ENCODE measurements at places on chromosomes 4 and X.

- DNase-seq, result no peak
Observed at GRCh38 chrX:24360272-24360671, at the start of gene SUPT20HL1. Gene SUPT20HL1 (plus strand): TSS chrX:24360639. CDS start chrX:24362761, 2,122 bp downstream.

DNA sequence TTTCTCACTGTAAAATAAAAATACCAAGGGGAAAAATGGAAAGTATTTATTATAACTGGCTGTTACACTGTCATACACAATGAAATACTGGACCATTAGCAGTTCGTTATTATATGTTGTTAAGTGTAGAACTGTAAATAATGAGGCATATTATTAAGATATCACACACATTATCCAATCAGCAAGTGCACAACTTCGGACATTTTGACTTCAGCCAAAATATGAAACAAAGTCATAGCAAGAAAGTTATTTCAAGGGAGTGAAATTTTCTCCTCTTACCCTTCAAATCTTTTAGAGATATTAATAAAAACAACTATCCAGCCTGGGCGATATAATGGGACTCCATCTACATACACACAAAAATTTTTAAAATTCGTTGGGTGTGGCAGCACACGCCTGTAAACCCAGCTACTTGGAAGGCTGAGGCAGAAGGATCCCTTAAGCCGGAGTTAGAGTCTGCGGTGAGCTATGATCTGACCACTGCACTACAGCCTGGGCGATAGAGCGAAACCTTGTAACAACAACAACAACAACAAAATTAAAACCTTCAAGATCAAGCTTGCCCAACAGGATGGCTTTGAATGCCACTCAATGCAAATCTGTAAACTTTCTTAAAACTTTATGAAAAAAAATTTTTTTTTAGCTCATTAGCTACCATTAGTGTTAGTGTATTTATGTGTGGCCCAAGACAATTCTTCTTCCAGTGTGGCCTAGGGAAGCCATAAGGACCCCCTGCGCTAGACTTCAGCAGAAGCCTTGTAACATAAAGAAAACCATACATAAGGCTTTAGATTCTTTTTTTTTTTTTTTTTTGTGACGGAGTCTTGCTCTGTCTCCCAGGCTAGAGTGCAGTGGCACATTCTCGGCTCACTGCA is 1.3 kb upstream of the CISD2 start:
- DNase-seq, result no peak

- DNase-seq, result no peak
Observed at GRCh38 chr4:14100349-14100748, 472.8 kb upstream of the BOD1L1 start.

DNA sequence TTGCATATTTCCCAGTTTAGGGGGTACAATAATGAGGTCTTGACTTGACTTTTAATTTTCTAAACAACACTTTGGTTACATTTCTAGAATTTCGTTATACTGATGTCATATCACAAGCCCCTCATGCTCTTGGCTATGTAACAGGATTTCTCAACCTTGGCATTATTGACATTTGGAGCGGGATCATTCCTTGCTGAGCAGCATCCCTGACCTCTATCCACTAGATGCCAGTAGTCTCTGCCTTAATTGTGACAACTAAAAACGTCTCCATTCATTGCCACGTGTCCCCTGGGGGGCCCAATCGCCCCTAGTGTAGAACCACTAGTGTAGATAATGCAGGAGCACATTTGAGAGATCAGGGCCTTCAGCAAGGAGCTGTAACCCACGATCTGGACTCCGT is 234.2 kb upstream of the MID1 start:
- DNase-seq, result no peak

DNA sequence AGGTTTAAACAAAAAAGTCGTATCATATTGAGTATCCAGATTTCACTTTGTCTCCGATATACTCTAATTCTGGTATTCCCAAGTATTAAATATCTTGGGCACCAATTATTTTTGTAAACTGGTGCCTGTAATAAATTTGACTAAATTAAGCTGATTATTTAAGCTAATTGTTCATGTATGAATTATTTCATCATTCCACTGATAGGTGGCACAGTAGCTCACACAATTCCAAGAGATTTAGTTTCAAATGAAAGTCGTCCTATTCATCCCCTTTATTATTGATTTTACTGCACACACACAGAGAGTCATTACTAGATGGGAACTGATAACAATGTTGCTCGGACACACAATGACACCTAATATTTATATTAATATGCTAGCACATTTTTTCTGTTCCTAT is 432.4 kb downstream of the DMD start:
- no peak for DNase-seq

DNA sequence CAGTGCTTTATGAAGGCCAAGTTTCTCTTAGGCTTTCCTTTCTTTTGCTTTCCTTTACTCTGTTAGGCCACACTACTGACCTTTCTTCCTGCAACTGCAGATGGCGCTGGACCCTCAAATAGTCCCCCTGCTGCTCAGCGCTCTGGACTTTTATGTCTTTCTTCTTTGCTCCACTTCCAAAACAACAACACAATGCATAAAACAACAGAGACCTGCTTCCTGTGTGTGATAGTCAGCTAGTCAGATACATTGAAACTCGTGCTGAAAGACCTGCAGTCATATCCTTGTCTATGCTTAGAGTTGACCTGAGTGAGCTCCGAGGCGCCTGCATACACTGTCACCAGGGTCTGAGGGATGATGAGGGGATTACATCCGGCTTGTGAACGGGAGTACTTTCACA is 108.9 kb upstream of the TEX13D start:
- DNase-seq, result no peak

DNA sequence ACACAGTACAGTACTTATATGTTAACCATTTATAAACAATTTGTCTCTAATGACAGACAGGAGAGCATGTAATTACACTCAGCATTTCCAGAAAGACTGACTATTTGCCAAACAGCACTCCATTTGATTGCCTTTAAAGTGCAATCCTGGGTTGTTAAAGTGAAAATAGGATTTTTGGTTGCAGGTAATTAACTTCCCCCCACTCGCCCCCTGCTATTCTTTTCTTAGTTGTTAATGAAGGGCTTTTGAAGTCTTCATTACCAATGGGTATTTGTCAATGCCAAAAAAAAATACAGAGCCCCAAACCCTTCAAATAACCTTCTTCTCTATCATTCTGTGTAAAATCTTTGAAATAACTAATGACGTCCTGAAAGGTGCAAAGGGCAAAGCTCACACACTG is 825.6 kb downstream of the STPG2 start:
- no peak for DNase-seq

GRCh38 chr4:10015140-10015753 is 6.0 kb downstream of the SLC2A9 start:
- DNase-seq, result no peak

- DNase-seq, result no peak
Observed at GRCh38 chr4:63898961-63899360, 510.3 kb downstream of the TECRL start.
